ENCODE measurements at places on chromosomes 2 and 18. TPM values are rescaled to one million over a fixed set of nuclear protein-coding genes. Genes with fewer than 3 reads are reported as not detected.

DNA sequence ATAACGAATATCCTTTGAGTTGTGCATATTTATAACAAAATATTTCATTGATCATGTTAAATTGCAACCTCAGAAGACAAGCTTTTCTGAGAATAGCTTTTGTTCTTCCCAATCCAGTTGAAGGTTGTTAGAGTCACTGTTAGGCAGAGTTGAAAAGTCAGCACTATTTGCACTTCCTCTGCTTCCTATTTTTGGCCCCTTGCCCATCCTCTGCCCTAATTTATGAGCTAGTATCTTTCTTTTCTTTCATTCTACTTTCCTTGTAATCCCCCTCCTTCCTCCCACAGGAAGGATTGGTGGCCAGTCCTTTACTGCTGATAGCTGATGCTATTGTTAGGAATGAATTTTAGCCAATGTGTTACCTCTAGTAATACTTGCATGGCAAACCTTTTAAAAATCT is 4.9 kb downstream of the RALB start:
- no peak for DNase-seq

DNA sequence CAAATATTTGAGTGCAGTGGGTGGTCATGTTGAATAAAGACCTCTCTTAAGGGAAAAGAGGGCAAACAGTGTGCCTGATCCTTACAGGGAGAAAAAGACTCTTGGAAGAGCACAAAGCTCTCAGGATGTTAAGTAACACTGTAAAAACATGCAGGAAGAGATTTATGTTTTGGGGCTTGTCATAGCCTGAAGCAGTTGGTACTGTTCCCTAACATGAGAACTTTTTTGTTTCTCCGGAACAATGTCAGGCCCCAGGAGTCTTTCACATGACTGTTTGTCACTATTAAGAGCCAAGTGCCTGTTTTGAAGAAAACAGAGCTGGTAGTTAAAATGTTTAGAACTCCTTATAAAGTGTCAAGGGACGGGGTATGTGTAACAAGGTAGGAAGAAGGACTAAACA is 83.7 kb upstream of the B3GNT2 start:
- no peak for DNase-seq

CSRNP3 gene
- total RNA-seq = not detected

DNA sequence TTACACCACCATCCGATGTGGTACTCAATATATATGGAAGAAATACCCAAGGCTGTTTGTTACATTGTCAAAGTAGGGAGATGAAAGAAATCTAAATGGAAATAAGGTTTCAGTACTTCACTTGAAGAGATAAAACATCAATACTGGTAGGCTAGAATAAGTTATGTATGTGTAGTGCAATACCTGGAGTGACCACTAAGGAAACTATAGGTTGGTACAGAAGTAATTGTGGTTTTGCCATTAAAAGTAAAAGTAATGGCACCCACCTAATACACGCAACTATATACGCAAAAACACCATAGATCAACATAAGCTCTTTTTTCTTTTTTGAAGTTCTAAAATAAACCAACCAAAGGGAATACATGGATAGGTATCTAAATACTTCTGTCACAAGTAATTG is 143.2 kb upstream of the KYNU start:
- DNase-seq = no peak

DNA sequence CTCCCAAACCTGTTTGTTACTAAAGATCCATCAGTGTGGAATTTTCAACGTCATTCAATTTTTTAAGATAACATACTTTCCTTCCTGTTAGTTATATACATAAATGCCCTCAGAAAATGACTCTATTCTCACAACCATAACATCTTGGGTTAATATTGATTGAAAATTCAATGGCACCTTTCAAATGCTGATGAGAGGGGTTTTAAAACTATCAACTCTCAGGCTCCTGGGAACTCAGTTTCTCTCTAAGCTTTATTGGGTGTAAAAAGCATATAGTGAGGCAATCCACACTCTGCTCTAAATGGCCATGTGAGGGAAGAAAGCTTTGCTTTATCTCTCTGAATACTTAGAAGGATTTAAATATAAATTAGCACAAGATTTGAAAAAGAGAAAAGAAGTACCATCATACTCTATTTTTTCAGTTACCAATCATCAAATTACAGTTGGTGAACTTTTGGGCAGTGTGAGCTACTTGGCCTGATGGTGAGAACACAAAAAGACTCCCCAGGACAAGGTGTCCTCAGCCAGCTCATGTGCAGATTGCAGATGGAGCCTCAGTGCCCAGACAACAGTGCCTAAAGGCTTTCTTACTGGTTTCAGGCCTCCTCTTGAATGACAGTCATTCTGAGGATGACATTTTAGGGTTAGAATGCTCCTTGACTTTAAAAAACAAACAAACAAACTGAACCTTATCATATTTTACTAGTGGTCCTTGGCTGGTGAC is 24.6 kb upstream of the CERS6 start:
- no peak for DNase-seq

DNA sequence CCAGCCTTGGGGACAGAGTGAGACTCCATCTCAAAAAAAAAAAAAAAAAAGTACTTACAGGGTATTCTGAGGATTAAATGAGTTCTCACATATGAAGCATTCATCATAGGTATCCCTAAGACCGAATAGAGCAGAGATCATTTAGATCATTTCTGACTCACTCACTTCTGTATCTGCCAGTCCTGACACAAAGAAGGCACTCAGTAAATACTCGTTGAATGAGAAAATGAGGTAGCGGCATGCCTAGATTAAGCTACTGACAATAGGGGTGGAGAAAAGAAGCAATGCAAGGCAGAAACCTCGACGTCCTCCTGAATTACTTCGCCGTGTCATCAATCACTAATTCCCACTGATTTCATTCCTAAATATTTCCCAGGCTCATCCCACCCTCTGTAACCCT is 103.8 kb downstream of the GREB1L start:
- no peak for DNase-seq

DNA sequence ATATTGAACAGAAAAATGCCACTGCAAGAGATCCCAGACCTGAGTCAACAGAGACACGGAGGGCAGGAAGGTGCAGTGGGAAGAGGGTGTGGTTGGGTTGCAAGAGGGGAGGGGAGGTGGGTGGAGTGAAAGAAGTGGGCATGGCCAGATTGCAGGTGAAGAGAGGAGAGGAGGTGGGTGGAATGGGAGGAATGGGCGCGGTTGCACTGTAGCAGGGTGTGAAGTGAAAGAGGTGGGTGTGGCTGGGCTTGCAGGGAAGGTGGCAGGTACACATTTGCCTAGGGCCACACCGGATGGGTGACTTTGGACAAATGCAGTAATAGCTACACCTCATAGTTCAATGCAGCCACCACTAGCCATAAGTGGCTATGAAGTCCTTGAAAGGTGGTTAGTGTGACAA is 71.1 kb downstream of the DOCK10 start:
- peak; percentile 27 for DNase-seq

DNA sequence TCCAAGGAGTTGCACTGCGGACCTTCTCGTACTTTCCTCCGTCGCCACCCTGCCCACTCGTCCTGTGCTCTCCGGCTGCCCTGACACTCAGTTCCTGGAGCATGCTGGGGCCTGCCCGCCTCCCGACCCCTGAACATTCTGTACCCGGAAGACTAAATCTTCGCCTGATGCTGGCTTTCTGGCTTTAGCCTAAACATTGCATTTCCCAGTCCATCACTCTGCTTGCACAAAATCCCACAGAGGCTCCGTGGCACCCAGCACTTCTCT is 550 bp upstream of the SFXN5 start:
- DNase-seq = no peak

DNA sequence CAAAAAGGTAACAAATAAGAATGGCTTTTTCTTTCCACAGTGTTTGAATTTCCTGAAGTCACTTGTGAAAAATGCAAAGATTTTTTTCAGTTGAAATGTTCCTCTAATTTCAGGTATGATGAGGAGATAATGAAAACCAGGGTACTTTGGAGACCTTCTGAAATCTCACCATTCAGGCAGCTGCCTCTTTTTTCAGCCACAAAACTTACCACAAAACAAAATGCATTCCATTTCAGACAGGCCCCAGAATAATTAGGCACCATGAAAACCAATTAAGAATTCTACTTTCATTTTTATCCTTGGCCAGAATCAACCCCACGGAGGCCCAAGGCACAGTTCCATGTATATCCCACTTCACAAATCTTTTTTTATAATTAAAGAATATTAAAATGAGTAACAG is 880.3 kb upstream of the ACVR2A start:
- no peak for DNase-seq

- peak; percentile 73 for DNase-seq
Measured at GRCh38 chr2:113876503-113877387, 13.1 kb upstream of the ACTR3 start.

DNA sequence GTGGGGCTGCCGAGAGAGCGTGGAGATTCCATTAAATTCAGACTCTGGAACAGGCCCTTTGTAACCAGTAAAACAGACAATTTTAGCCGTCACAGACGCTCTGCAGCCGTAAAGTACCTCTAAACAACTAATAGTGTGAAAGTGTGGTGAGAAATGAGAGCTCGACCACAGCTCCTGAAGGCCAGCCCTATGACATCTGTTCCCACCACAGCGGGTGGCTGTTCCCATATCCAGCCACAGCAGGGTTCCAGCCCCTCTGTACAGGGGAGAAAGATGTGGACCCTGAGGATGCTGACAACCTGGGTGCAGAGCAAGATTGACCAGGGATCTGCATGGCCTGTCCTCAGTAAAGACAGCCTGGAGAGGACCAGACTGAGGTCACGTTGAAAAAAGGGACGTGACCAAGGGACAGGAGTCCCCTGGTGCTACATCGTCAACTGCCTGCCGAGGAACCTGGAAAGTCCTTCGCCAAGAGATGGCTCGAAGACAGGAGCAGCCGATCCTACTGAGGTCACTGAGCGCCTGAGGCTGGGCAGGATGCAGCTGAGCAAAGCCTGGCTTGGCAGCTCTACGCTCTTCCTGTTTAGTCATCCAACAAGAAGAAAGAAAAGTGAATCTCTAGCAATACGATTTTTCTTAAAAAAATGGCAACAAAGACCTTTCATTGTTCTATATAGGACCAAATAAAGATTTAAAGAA is 831.7 kb downstream of the RNF144A start:
- DNase-seq = no peak

DNA sequence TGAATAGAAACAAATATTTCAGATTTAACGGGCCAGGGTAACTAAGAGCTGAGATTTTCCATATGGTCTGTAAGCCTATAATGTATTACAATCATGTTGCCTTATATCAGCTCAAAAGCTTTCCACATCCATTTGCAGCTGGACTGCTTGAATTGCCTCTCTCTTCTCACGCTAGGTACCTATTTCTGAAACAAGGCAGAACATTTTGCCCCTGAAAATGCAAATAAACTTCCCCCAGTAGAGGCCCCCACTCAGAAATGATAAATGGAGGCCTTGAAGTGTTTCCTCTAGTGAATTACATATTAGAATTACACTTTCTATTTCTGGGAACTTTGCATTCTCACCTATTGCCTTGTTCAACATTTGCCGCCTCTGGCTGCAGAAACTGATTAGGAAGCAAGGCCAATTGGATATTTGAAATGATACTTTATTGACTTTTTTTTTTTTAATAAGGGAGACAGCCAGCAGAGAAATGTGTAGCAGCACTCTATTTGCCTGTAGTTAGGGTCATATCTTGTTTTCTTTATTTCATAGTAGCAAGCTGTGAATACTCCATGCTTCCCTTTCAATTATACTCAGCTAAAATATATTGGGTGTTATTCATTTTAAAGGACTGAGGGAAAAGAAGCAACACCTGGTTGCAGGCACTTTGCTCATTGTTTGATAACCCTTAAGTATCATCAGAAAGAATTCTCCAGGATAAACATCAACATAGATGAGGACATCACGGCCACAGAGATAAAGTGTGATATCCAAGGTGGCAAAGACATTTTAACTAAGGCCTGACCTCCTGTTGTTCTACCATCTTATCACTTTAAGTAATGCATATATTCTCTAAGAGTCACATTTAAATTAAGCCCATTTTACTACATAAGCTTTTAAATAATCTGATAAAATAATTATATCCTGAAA is 505.5 kb downstream of the LRRTM4 start:
- DNase-seq = no peak

Data from T-cell (primary cell).